Upper lobe of right lung (tissue), 1 donor: ENCODE measurements at places on chromosomes 2 and 18. TPM values are rescaled to one million over a fixed set of nuclear protein-coding genes. Genes with fewer than 3 reads are reported as not detected.
A peak's percentile ranks its signal among the peaks of the same experiment; 100 is the strongest.

DNA sequence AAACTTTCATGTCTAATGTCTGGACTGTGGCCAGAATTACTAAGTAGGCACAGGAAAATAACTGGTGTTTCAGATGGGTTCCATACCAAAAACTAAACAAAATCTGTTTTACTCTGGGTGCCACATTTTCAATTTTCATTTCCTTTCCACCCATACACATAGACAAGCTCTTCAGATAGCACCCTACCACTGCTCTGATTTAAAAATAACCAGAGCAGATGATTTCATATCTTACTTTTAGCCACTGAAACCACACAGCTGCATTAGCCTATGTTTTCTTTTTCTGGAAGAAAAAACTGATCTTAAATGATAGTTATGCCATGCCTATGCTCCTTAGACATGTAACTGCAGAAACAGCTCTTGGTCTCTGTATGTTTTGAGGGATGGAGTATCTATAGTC lies 647.6 kb downstream of the CPS1 start:
- no peak overlapping the region for H3K27ac ChIP-seq
- DNase-seq: no peak
- H3K36me3 ChIP-seq: no peaks in the 10 kb centered on the region

GRCh38 chr2:239169311-239170048 lies 231.3 kb downstream of the HDAC4 start:
- no peak overlapping the region for H3K27ac ChIP-seq
- H3K4me3 ChIP-seq: no peak overlapping the region
- H3K4me1 ChIP-seq: peaks cover 5% of the 10 kb centered on the region
- no peaks in the 10 kb centered on the region for H3K27me3 ChIP-seq
- H3K36me3 ChIP-seq: peaks cover 20% of the 10 kb centered on the region

GRCh38 chr18:36120297-36120696 lies 8.8 kb downstream of the SLC39A6 start:
- no peaks in the 10 kb centered on the region for H3K27me3 ChIP-seq
- peaks cover 59% of the 10 kb centered on the region for H3K36me3 ChIP-seq
- no peak overlapping the region for H3K27ac ChIP-seq
- no peak overlapping the region for H3K4me3 ChIP-seq
- no peaks in the 10 kb centered on the region for H3K4me1 ChIP-seq

- H3K4me1 ChIP-seq: no peaks in the 10 kb centered on the region
- peak overlapping the region; percentile 28 for H3K4me3 ChIP-seq
- no peaks in the 10 kb centered on the region for H3K27me3 ChIP-seq
- DNase-seq: no peak
- H3K36me3 ChIP-seq: no peaks in the 10 kb centered on the region
- no peak overlapping the region for H3K27ac ChIP-seq
These were observed 785.6 kb downstream of the NR4A2 start for GRCh38 chr2:155546721-155547555.

- no peaks in the 10 kb centered on the region for H3K4me1 ChIP-seq
- no peak for DNase-seq
- no peaks in the 10 kb centered on the region for H3K36me3 ChIP-seq
- H3K27me3 ChIP-seq: no peaks in the 10 kb centered on the region
These were observed 104.9 kb downstream of the CERS6 start for GRCh38 chr2:168560817-168561499.

- no peaks in the 10 kb centered on the region for H3K36me3 ChIP-seq
- H3K27ac ChIP-seq: no peak overlapping the region
- H3K4me1 ChIP-seq: no peaks in the 10 kb centered on the region
- no peak for DNase-seq
These were observed 291.2 kb downstream of the MYT1L start for GRCh38 chr2:2039826-2040225.

- H3K27ac ChIP-seq: no peak overlapping the region
- no peaks in the 10 kb centered on the region for H3K27me3 ChIP-seq
- H3K36me3 ChIP-seq: peaks cover under 1% of the 10 kb centered on the region
- no peak for DNase-seq
- H3K4me3 ChIP-seq: no peak overlapping the region
- H3K4me1 ChIP-seq: no peaks in the 10 kb centered on the region
These were observed 334.5 kb downstream of the NBAS start for GRCh38 chr2:15226661-15227060.

DNA sequence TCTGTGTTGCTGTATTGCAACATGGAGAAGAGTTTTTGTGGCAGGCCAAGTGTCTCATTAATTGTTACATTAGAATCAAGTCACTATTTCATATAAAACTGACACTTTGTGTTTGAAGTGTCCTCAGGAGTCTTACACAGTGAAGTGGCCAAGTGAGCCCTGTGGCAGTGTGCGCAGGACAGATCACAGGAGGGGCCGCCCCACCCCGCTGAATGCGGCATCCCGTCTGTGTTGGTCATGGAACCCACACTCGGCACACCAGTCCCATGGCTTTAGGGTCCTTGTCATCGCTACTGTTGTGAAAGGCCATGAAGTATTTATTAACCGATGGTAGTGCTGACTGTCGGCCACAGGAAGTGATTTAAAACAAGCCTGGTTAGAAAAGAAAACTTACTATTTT lies 144.7 kb upstream of the NFATC1 start:
- H3K4me1 ChIP-seq: no peaks in the 10 kb centered on the region
- H3K36me3 ChIP-seq: peaks cover 12% of the 10 kb centered on the region
- DNase-seq: no peak
- no peak overlapping the region for H3K27ac ChIP-seq
- H3K4me3 ChIP-seq: no peak overlapping the region
- no peaks in the 10 kb centered on the region for H3K27me3 ChIP-seq

- no peaks in the 10 kb centered on the region for H3K4me1 ChIP-seq
- H3K36me3 ChIP-seq: no peaks in the 10 kb centered on the region
- H3K4me3 ChIP-seq: no peak overlapping the region
- H3K27me3 ChIP-seq: no peaks in the 10 kb centered on the region
- DNase-seq: peak; percentile 46
- H3K27ac ChIP-seq: no peak overlapping the region
These were observed 82.6 kb upstream of the RGPD5 start for GRCh38 chr2:109711230-109712122.

GRCh38 chr18:59453468-59453961 lies 94.5 kb upstream of the LMAN1 start:
- no peaks in the 10 kb centered on the region for H3K36me3 ChIP-seq
- no peak for DNase-seq
- no peak overlapping the region for H3K4me3 ChIP-seq
- no peaks in the 10 kb centered on the region for H3K27me3 ChIP-seq
- no peak overlapping the region for H3K27ac ChIP-seq

GRCh38 chr2:67652679-67653078 lies 255.5 kb downstream of the ETAA1 start:
- no peak overlapping the region for H3K27ac ChIP-seq
- no peaks in the 10 kb centered on the region for H3K36me3 ChIP-seq
- no peak for DNase-seq
- H3K27me3 ChIP-seq: no peaks in the 10 kb centered on the region

- H3K4me1 ChIP-seq: peaks cover 61% of the 10 kb centered on the region
- DNase-seq: no peak
- H3K27ac ChIP-seq: peak overlapping the region; percentile 81
- H3K36me3 ChIP-seq: no peaks in the 10 kb centered on the region
- no peaks in the 10 kb centered on the region for H3K27me3 ChIP-seq
These were observed 15.1 kb downstream of the CYRIA start for GRCh38 chr2:16650287-16651249.

DNA sequence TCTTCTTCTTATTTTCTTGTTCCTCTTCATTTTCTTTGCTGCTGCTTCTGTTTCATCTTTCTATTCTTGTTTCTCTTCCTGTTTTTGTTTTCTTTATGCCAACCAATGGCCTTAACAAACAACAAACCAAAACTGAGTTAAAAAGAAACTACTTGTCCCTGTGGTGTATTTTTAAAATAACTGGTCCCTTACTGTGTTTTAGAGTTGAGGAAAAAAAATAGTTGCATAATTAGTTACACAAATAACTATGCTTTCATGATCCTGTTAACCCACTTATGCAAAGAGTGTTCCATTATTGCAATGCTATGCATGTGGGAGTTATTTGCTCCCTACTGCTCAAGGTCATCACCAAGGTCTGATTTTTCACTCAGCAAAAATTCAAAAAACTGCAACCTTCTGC lies 39.5 kb upstream of the IMP4 start:
- no peaks in the 10 kb centered on the region for H3K27me3 ChIP-seq
- DNase-seq: no peak
- no peak overlapping the region for H3K27ac ChIP-seq
- no peaks in the 10 kb centered on the region for H3K36me3 ChIP-seq
- H3K4me1 ChIP-seq: no peaks in the 10 kb centered on the region
- no peak overlapping the region for H3K4me3 ChIP-seq

DNA sequence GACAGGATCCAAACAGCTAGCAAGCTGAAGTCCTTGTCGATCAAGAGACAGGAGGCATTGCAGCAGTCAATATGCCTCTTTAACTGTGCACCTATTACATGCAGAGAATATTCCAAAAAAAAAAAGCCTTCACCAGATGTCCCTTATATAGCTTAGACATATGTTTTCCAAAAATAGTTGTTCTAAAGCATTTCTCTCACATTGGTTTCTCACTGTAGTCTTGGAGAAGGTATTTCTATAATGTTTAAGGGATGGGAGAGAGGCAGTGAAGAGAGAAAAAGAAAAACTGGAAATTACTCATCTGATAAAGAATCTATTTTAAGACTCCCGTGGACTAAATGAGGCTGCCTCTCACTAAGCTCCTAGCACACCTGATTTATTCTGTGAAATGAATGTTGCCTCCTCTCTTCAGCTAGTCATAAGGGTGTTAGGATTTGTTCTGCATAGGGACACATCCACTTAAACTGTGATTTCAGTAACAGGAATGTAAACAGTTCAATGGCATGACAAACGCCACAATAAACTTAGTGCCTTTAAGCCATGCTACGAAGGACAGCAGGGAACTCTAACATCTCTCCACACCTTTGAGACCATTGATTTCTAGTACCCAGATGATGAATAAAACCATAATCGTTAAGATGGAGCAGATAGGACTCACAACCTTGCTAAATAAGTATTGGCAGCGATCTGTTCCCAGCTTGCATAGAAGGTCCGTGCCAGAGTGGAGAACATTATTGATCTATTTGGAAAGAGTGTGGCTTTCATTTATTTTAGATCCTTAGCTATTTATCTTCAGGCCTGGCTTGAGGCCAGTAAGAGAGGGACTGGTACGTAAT lies 98.6 kb upstream of the NCK2 start:
- H3K4me1 ChIP-seq: peaks cover 7% of the 10 kb centered on the region
- H3K27ac ChIP-seq: no peak overlapping the region
- no peak for DNase-seq

DNA sequence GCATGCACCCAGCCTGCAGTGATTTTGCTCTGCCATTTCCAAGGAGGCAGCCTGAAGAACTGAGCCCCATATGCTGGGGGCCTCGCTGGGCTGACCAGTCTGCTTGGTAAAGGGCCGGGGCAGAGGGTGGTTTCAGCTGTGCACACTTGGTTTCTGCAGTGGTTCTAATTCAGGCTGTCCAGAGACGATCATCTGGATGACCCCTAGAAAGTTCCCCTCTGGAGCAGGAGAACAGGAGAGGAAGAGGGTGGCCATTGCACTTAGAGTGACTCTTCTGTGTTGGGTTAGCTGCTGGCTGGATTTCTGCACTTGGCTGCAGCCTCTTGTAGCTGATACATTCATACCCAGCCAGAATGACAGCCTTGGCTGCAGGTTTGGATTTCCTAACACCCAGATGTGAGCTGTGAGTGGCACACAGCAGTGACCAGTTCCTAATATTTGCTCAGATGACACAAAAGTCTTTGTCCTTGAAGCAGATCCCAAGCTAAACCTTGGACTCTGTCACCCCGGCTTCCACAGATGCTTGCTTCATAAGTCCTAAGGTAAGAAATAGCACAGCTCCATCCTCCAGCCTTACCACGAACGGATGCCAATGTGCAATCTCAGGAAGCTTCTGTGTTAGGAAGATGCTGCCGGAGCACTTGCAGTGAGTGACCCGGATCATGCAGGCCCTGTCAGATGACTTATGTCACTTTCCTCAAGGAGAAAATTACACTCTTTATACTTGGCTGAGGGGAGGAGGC lies 105.6 kb downstream of the HNRNPLL start:
- no peak for DNase-seq
- H3K27ac ChIP-seq: no peak overlapping the region
- peaks cover 4% of the 10 kb centered on the region for H3K4me1 ChIP-seq
- no peaks in the 10 kb centered on the region for H3K36me3 ChIP-seq

DNA sequence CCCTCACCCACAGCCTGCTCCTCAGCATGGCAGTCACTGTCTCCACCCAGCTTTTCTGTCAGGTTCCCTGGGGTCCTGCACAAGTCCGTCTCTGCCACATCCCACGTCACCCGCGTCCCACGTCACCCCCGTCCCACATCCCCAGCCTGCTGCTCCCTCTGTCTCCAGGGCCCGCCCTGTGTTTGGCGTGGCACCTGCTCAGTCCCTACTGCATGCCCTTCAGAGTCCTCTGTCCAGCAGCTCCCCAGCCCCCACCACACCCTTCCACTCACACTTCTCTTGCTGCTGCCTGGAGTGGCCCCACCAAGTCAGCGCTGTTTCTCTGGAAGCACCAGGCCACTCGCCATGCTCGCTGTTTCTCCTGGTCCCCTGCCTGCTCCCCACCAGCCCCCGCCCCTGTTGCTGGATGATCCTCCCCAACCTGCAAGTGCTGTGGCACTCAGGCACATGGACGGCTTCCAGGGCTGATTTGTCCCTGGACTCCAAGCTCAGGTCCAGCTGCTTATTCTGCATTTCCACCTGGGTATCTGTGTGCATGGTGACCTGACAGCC lies 18.8 kb downstream of the ATG4B start:
- DNase-seq: no peak
- H3K4me3 ChIP-seq: no peak overlapping the region
- H3K27me3 ChIP-seq: no peaks in the 10 kb centered on the region
- H3K36me3 ChIP-seq: peaks cover 83% of the 10 kb centered on the region

DNA sequence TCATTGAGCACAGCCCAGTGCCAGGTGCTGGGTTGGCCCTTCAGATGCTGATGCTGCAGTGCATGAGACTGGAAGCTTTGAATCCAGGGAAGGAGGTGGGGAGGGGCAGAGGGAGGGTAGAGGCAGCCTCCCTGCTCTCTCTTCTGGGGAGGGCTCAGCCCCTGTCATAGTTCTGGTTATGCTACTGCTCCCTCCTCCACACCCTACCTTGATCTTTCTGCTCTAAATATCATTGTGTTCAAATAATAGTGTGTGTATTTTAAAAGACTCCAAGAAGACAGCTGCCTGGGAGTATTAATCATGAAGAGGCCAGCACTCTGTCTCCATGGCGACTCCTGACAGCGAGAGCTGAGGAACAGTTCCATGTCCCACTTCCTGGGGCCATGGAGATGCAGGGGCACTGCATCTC lies 3.8 kb upstream of the EGR4 start:
- no peaks in the 10 kb centered on the region for H3K36me3 ChIP-seq
- no peak overlapping the region for H3K27ac ChIP-seq
- no peak for DNase-seq
- H3K4me3 ChIP-seq: no peak overlapping the region
- no peaks in the 10 kb centered on the region for H3K4me1 ChIP-seq

Gene KIF1A
- total RNA-seq: 0.81 TPM

Gene ADGRF3
- total RNA-seq: 0.17 TPM

Gene KLHL41
- 0.61 TPM for total RNA-seq

Gene C2orf81
- 2.1 TPM for total RNA-seq

Gene VAMP8
- total RNA-seq: 235 TPM

Gene DSG1
- total RNA-seq: not detected

Gene FAM124B
- 4.4 TPM for total RNA-seq

Gene CCDC93
- 37.8 TPM for total RNA-seq

Gene NTSR2
- total RNA-seq: not detected

Gene MFSD2B
- total RNA-seq: 0.35 TPM

Gene IHH
- 0.69 TPM for total RNA-seq

Gene UGT1A3
- not detected for total RNA-seq

Gene CCDC68
- total RNA-seq: 20.8 TPM

Gene ZNF385B
- 62.3 TPM for total RNA-seq

Gene INPP4A
- total RNA-seq: 35.0 TPM
